Stimulated activated naive CD8-positive, alpha-beta T cell treated with anti-CD3 and anti-CD28 coated beads, Interleukin-15, Interleukin-2, amounts not matched to agents 100 U/mL and 50 U/mL, for 24 hours (primary cell): ENCODE measurements at places on chromosomes 3 and 15.
A peak's percentile ranks its signal among the peaks of the same experiment; 100 is the strongest.

- DNase-seq, result no peak
These were observed 248.0 kb upstream of the LYSMD4 start for GRCh38 chr15:99981191-99981647.

- DNase-seq, result no peak
These were observed 50.1 kb downstream of the TMOD3 start for GRCh38 chr15:51879555-51879954.

- DNase-seq, result no peak
These were observed 440.2 kb downstream of the LPP start for GRCh38 chr3:188594139-188594538.

GRCh38 chr3:194476784-194477183 is 10.0 kb downstream of the ATP13A3 start:
- no peak for DNase-seq

- DNase-seq, result peak; percentile 34
These were observed 74.1 kb upstream of the POMGNT2 start for GRCh38 chr3:43180027-43180426.

GRCh38 chr3:59540696-59541095 is 490.9 kb upstream of the CFAP20DC start:
- no peak for DNase-seq
